ENCODE measurements at places on chromosomes 5 and 9.
A peak's percentile ranks its signal among the peaks of the same experiment; 100 is the strongest.

- DNase-seq, result peak; percentile 31
These were observed 46.8 kb downstream of the ITGA2 start for GRCh38 chr5:53035868-53036381.

DNA sequence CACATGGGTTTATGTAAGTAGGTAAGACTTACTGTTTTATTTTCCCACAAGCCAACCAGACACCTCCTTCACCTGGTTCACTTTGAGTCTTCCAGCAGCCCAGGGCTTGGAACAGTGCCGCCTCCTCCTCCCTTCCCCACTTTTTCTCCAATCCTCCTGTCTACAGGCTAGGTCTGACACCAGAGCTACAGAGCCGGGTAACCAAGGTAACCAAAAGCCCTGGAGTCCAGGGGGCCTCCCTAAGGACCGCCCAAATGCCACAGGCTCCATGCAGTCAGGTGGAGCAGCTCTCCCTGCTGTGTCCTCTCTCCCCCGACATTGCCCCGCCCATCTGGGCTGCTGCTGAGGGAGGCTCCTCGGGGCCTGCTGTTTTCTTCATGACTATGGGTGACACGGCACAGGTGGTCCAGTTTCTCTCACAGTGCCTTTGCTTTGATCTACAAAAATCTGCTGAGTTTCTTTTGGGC, 138.0 kb upstream of the EFNA5 start:
- no peak for DNase-seq

GRCh38 chr5:73387601-73388305, 60.8 kb downstream of the FOXD1 start:
- DNase-seq, result peak; percentile 60

DNA sequence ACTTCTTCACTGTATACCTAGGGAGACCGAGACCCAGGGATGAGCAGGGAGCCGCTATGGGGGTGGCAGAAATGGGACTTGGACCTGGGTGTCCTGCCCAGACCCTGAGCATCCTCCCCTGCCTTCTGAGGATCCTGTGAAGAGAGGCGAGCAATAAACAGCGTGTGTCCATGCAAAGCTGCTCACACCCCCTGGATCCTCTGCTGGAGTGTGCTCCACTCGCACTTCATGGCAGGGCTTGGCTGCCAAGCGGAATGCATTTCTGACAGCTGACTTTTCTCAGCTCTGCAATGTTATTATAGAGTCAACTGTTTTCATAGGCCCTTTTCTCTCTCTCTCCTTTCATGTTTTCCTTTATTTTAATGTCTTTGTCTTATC, 31.0 kb upstream of the ALDH1B1 start:
- peak; percentile 39 for DNase-seq

DNA sequence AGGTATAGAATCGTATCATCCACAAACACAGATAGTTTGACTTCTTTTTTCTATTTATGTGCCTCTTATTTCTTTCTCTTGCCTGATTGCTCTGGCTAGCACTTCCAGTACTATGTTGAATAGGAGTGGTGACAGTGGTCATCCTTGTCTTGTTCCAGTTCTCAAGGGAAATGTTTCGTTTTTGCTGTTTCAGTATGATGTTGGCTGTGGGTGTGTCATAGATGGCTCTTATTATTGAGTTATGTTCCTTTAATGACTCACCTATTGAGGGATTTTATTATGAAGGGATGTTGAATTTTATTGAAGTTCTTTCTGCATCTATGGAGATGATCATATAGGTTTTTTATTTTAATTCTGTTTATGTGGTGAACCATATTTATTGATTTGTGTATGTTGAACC, 70.3 kb downstream of the ENC1 start:
- DNase-seq, result no peak

DNA sequence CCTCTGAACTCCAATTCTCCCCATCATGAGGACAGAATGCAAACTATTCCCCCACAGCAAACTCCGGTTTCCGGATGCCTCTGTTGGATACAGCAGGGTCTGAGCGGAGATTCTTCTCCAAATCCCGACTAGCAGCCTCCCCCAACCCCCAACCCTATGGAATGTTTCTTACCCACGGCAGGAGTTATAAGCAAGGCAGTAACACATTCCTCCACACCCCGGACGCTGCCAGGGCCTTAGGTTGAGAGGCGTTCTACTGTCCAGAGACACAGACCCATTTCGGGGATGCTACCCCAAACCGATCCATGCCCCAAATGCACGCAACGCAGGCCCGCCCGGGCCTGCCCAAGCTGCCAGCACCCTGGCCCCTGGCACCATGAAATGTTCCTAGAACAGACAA, 85.6 kb upstream of the LMX1B start:
- DNase-seq, result peak; percentile 44

GRCh38 chr5:10130881-10131280, 118.8 kb downstream of the ATPSCKMT start:
- no peak for DNase-seq

DNA sequence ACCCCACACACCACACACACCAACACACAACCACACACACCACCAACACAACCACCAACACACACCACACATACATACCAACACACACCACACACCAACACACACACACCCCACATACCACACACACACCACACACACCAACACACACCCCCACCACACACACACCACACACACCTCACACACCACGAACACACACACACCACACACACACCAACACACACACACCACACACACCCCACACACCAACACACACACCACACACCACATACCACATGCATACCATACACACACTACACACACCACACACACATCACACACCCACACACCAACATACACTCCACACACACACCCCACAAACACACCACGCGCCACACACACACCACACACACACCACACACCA, 171.4 kb downstream of the GOLPH3 start:
- no peak for DNase-seq

DNA sequence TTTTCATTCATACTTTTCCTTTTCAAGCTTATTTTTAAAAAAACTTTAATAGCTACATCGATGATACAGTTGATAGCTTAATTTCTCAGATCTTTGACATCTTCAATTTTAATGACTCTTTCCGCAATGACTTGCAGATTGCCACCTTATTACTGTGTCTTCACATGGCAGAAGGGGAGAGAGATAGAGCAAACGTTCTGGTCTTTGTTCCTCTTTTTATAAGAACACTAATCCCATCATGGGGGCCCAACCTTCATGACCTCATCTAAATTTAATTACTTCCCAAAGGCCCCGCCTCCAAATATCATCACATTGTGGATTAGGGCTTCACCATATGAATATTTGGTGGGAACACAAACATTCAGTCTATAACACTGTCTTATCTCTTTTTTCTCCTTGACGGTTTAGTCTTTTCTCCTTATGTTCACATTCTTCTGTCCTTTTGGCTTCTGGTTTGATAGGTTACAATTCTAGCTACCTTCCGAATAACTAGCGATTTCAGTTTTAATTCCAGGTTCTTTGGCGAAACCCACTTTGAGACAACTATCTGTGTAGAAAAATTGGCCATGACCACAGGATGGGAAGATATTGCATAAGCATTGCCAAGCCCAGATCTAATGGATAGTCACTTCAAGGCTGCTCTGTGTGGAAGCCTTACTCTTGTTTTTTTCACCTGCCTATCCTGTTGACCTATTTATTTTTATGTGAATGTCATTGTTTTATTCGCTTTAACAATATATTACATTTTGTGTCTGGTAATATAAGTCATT, 5.0 kb downstream of the ZNF189 start:
- no peak for DNase-seq

DNA sequence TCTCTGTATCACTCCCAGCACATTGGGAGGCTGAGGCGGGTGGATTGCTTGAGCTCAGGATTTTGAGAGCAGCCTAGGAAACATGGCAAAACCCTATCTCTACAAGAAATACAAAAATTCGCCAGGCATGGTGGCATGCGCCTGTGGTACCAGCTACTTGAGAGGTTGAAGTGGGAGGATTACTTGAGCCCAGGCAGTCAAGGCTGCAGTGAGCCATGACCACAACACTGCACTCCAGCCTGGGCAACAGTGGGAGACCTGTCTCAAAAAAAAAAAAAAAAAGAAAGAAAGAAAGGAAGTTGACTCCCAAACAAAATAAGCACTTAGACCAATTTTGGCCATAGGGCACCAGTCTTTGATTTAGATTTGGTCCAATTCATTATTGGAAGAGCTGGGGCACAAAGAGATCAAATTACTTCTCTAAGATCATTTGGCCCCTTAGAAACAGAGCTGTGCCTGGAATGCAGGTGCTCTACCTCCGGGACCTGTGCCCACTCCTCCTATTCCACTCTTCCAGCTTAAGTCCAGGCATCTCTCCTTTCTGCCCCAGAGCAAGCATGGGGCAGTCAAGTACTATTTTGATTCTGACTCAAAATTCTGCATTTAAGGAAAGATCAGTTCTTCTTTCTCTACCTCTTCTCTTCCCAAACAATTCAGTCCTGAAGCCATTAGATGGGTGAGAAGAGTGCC, 59.0 kb downstream of the ALDH7A1 start:
- no peak for DNase-seq

- DNase-seq, result no peak
These were observed 3.0 kb downstream of the RLN1 start for GRCh38 chr9:5336688-5337087.

- DNase-seq, result peak; percentile 28
These were observed 95.7 kb downstream of the KCNT1 start for GRCh38 chr9:135797507-135798262.

- no peak for DNase-seq
These were observed 155.0 kb upstream of the IRX2 start for GRCh38 chr5:2906302-2907090.

- no peak for DNase-seq
These were observed 1.1 kb downstream of the FUT7 start for GRCh38 chr9:137030538-137031527.

DNA sequence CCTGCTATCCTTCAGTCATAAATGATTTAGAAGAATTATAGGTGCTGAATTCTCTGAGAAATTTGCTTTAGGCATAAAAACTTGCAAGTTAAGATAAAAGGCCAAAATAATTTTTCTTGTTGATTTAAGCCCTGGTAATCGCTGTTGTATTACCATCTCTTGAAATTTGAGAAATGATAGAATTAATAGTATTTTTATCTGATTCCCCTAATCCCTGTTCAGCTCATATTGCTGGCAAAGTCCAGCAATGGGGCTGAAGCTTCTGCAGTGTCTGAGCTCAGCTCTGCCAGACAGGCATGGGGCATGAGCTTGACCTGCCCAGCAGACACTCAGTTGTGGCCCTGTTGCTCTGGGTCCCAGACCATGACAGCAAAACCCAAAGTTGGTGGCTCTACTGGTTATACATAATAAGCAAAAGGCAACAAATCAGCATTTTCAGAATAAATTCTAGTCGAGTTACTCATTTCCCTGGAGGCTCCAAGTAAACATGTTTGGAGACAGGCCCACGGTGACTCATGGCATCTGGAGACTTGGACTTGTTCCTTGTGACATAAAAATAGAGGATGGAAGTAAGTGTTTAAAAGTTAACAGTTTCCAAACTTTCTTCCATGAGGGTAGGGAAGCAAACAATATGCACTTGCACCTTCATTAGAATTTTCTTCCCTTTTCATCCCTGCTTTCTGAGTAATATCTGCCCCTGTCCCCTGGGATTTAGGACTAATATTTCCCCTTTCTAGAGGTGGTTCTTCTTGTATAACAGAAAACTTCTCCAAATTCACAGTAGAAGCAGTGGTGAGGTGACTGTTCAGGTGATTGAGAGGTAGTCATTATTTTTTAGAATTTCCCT, 60.2 kb upstream of the SLC2A8 start:
- peak; percentile 94 for DNase-seq

- no peak for DNase-seq
These were observed 6.8 kb upstream of the DOLPP1 start for GRCh38 chr9:129074106-129074505.

DNA sequence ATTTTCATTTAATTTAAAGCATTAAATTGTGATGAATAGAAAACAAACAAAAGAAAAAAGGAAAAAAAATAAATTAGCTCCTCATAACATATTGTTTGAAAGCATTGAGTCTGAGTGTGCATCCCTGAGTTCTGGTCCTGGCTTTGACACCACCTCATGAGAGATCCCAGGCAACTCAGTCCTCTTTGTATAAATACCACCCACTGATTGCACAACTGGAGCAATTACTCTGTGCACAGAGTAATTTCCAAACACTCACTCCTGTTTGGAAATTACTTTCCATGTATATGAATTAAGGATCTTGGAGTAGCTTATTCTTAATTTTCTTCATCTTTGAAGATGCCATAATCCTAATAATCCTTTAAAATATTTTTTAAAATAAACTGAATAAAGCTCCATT, 59.4 kb upstream of the C5orf46 start:
- DNase-seq, result no peak

DNA sequence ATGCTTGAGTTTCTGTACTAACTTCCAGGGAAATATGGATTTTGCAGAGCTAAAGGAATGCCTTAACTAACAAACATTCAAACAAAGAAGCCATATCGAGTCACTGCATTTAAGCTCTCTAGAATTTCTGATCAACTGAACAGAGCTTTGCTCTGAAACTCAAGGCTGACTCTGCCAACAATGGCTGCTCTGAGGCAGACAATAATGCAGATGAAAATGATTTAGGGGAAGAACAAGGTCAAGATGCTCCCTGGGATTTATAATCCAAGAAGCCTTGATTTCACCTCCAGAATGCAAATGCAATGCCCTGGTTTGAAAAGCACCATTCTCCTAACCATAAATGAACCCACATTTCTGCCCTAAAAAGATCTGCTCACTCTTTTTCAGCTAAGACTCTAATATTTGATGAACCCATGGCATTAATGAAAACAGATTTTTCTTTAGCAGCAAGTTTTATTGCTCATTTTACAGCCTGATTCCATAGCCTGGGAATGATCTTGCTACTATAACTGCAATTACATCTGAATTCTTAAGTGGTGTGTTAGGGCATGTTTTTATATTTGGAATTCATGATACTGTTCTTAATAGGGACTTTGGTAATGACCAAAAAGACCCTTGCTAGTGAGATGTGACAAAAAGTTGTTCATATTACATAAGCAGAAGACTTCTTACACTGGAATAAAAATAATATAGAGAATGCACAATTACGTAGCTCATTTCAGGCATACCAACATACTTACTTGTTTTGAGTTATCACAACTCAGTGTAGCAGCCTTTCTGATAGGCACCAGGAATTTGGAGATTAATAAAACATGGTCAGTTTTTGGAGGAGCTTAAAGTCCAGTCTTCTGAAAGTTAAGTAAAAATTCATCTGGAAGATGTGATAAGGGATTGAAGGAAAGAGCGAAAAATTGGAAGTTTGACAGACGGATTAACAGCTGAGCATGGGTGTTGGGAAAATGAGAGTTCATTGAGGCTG, 169.4 kb downstream of the TRPM3 start:
- peak; percentile 17 for DNase-seq

Measured in fibroblast of skin of abdomen (primary cell).